ENCODE measurements at places on chromosomes 5 and 9.
A peak's percentile ranks its signal among the peaks of the same experiment; 100 is the strongest.

DNA sequence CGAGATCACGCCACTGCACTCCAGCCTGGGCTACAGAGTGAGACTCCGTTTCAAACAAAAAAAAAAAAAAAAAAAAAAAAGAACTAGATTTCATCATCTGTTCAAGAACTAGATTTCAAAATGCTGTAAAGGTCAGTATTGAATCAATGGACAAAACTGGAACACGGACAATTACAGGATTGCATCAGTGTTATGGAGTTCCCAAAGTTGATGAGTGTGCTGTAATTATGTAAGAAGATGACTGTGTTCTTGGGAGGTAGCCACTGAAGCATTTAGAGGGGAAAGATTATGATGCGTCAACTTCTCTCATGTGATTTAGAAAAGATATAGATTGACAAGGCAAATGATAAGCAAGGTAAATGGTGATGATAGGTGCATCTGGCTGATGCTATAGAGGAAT lies 6.5 kb downstream of the FAM240B start:
- DNase-seq: no peak

DNA sequence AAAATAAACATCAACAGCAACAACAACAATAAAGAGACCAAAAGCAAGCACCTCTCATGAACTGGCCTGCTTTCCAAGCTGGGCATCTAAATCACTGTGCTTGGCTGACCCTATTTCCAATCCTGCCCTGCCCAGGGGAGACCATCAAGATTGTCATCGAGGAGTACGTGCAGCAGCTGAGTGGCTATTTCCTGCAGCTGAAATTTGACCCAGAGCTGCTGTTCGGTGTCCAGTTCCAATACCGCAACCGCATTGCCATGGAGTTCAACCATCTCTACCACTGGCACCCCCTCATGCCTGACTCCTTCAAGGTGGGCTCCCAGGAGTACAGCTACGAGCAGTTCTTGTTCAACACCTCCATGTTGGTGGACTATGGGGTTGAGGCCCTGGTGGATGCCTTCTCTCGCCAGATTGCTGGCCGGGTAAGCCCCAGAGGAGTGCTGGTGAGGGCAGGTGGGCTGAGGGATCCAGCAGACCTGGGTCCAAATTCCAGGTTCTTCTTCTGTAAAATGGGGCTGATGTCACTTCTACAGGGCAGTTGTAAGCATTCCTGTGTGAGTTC lies 15.6 kb downstream of the PTGS1 start:
- no peak for DNase-seq

GRCh38 chr5:59189472-59190244 lies 606.8 kb downstream of the RAB3C start:
- DNase-seq: no peak

DNA sequence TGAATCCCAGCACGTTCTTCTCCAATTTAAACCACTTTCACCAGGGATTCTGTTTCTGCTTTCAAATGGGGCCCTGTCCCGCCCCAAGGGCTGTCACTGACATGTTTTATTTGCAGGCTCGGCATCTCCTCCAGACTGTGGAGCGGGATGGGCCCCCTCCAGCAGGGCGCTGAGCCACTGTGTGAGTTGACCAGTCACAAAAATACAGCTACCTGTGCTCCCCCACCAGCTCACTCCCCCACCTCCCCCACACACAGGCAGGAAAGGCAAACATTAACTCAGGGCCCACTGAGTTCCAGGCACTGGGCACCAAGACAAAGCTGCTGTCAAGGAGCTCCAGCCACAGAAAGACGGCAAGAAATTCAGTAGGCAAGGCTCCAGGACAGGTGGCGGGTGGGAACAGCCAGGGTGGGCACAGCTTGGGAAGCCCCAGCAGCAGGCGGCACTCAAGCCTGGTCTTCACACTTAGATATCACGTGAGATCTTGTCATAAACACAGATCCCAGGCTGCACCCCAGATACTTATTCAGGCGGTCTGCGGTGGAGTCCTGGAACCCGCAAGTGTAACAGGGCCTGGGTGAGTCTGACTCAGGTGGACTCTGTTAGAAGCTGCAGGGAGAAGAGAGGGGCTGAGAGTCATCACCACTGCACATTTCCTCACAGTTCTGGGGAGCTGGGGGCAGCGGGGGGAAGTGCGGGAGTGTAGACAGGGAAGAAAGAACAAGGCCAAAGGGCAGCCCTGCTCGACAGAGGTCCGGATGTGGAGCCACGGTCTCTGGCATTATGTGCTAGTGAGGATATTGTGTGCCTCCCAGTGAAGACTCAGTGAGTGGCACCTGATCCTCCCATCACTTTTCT lies 44.7 kb downstream of the OR2V1 start:
- no peak for DNase-seq

DNA sequence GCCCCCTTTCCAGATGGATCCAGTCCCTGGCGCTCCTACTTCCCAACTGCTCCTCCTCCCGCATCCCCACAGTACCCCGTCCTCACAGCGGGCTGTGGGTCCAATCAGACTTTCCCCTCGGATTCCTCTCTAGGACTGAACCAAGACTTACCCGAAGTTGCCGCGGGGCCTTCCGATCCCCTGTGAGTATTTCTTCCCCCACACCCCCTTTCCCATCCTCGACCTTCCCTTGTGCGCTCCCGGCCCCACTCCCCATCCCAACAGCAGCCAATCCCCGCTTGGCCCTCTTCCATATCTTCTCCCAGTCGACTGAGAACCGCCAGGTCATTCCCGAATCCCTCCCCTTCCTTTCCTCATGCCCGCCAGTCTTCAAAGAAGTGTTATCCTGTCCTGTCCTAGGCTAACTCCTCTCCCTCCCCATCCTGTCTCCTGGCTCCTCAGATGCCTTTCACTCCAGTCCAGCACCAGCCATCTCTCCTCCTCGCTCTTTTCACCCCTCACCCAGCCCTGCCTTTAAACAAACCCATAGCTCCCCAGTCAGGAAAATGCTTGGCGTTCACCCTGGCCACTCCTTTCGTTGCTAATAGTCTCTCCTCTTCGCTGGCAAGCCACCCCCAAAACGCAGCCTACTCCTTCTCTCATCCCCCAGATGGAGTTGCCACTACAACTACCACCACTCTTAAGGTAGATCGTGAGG lies 646 bp downstream of the SWI5 start:
- DNase-seq: no peak

DNA sequence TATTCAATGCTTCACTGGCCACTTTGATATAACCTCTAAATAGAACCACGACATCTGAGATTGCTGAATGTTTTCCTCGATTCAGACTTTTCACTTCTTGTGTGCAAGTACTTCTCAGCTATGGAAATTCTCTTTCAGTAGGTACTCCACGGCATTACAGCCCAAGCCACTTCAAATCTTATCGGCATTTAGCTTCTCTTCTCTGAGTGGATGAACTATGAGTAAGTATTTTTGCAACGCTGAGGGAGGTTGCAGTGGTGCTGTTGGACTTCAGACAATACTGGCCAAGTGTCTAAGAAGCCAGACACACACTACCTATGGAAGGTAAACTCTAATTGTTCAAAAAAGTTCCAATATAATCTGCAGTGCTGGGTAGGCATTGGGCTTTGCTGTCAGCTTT lies 60.1 kb downstream of the FBN2 start:
- no peak for DNase-seq

DNA sequence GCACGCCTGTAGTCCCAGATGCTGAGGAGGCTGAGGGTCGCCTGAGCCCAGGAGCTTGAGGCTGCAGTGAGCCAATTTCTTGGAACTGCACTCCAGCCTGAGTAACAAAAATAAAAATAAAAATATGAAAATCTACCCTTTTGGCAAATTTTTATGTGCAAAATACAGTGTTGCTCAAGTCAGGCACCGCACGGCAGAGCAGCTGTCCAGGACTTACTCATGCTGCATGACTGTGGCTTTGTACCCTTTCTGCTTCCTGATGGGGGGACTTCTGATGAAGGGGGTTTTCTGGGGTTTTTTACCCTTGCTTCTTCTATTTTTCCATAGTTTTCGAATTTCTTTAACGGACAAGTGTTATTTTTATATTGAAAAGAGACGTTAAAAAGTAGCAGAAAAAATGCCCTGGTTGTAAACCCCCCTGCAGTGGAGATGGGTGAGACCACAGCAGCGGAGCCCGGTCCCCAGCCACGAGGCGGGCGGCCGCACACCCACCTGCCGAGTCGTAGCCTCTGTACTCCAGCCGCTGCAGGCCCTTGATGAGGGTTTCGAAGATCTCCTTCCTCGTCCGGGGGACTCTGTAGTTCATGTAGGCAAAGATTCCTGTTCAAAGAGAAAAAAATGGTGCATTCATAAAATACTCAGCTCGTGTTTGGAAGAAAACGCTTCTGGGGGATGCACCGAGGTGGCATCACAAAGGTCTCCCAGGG lies 15.0 kb downstream of the GFPT2 start:
- DNase-seq: no peak

DNA sequence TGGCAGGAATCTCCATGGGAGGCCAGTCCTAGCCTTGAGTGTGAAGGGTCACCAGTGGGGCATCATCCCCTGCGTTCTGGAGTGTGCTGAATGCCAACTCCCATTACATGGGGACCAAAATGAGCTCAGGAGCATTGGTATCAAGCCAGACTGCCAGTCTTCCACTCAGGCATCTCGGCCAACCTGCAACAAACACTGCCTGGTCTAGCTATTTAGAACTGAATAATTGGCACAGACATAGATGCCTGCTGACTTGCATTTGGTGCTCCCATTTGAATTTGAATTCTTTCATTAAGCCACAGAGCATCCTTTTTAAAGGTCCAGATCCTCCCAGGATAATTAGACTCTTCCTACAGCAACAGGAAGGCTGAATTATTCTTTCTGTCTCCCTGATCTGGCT lies 116.6 kb upstream of the ABCA1 start:
- DNase-seq: no peak

DNA sequence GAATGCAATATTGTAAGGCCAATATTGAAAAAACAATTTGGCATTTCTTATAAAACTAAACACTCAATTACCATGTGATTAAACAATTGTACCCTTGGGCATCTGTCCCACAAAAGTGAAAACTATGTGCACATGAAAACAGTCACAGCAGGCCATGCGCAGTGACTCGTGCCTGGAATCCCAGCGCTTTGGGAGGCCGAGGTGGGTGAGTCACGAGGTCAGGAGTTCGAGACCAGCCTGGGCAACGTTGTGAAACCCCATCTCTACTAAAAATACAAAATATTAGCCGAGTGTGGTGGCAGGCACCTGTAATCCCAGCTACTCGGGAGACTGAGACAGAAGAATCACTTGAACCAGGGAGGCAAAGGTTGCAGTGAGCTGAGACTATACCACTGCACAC lies 343.7 kb downstream of the DMRTA1 start:
- no peak for DNase-seq

- no peak for DNase-seq
These were observed 519.6 kb downstream of the CTNND2 start for GRCh38 chr5:11384441-11385250.

- no peak for DNase-seq
These were observed 677 bp downstream of the MFAP3 start for GRCh38 chr5:154039458-154039829.

DNA sequence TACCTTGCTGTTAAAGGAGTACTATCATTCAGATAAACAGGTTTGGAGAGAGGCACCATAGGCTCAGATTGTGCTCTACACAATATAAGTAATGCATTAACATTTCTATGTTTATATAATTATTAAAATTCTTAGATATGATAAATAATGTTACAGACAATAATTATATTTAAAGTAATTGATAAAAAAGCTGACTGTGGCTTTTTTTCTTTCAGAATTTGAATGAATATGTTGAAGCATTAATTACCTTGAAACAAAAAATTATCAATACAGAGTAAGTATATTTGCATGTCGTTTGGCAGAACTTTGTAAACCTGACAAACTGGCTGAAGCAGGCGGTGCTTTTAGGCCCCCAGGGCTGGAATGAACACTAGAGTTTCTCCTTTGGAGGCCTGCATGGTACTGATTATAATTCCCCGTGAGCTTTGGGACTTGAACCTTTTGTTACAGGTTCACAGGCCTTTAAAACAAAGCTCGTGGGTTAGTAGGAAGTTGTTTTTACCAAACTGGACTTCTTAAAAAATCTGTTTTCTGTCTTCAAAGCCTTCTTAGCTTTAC lies 13.8 kb downstream of the ICE1 start:
- DNase-seq: no peak

DNA sequence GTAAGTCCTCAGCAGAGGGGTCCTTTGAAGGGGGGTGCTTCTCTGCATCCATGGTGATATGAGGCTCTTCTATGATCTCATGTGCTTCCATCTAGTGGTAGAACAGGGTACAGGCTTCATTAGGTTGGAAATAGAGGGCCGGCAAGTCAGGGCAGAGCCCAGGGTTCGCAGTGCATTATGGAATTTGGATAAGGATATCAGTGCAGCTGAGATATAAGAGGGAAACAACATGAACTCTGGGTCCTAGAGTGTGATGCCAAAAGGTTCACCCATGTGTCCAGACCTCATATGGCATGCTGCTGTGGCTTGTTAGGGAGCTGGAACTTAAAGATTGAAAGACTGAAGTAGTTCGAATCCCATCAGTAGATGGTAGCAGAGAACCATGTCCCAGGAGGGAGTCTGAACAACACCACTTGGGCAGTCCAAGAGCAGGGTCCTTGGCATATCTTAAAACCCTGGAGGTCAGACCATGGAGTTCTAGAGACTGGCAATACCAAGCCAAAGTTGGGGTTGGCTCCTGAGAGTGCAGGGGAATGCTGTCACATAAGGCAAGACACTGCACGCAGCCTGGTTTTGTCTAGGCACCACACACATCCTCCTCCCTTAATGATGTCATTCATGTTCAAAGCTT lies 2.3 kb downstream of the FAM221B start:
- peak; percentile 71 for DNase-seq

GRCh38 chr5:107370396-107370968 lies 300.3 kb downstream of the EFNA5 start:
- DNase-seq: no peak

- DNase-seq: no peak
These were observed 169.9 kb downstream of the CTNND2 start for GRCh38 chr5:11734369-11734768.

DNA sequence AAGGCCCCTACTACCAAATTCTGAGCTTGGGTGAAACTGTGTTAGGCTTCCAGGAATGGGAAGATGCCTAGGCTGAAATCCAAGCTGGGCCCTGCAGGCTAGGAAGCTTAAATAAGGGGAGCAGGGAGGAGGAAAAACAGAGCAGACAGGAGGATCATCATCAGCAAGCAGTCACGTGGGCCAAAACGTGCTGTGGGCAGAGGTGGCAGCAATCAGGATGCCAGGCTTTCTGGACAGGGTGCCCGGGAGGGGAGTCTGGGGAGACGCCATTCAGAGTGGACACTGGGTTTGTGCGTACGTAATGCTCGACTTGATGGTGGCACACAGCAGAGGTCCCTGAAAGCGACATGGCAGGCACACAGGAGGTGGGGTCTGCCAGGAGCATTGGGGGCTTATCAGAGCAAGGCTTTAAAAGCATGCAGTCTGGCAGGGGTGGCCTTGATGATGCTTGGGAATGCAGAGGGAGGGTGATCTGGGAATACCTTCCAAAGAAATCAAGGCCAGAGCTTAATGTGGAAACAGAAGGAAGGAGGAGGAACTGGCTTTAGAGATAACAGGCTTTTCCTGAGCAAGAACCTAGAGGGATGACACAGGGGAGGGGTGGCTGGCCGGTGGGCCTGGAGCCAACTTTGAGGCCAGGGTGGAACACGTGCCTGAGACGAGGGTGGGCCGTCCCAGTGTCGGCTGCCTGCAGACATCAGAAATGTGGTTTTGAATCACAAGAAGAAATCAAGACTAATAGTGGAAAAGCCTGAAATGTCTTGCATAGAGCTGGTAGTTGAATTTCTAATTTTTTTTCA lies 212.5 kb downstream of the GADD45G start:
- DNase-seq: no peak

- no peak for DNase-seq
These were observed 54.8 kb downstream of the HRH2 start for GRCh38 chr5:175712681-175713085.
